Pancreas (tissue), 10 donors: ENCODE measurements at places on chromosomes 4 and X. TPM values are rescaled to one million over a fixed set of nuclear protein-coding genes. Genes with fewer than 3 reads are reported as not detected.

The F8A2 gene
- not detected for polyA plus RNA-seq

The CENPU gene
- 1.5 TPM for polyA plus RNA-seq

The AFP gene
- polyA plus RNA-seq: not detected

The RTL3 gene
- not detected for polyA plus RNA-seq

The AREG gene
- polyA plus RNA-seq: 0.82 TPM

The GATA1 gene
- polyA plus RNA-seq: 0.12 TPM

- no peak for DNase-seq
Observed at GRCh38 chr4:139639654-139640053, 26.0 kb upstream of the MGST2 start.

GRCh38 chr4:38677441-38677840 is 13.4 kb downstream of the KLF3 start:
- no peak for DNase-seq

GRCh38 chr4:87807402-87807801 is 8.0 kb downstream of the IBSP start:
- DNase-seq: no peak

- DNase-seq: no peak
Observed at GRCh38 chr4:101114936-101115372, 232.4 kb downstream of the PPP3CA start.

DNA sequence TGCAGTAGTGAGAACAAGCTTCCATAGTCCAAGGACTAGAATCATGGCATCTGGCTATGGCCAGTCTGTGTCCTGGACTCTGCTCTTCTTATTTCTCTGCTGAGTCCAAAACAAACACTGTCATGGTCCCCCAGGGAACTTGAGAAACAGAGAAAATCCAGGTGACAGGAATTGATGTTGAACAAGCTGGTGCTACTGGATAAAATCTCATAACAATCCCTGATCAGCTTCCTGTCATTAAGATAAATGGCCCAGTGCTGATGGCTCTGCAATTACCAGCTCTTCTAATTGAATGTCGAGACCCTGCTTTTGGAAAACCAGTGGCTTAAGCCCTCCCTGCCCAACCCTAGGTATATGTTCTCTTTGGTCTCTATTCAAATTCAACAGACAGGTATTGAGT is 58.8 kb upstream of the ARHGAP36 start:
- no peak for DNase-seq

- no peak for DNase-seq
Observed at GRCh38 chr4:169124661-169125060, 114.6 kb upstream of the CBR4 start.

GRCh38 chr4:144738649-144739048 is 92.7 kb downstream of the HHIP start:
- no peak for DNase-seq

DNA sequence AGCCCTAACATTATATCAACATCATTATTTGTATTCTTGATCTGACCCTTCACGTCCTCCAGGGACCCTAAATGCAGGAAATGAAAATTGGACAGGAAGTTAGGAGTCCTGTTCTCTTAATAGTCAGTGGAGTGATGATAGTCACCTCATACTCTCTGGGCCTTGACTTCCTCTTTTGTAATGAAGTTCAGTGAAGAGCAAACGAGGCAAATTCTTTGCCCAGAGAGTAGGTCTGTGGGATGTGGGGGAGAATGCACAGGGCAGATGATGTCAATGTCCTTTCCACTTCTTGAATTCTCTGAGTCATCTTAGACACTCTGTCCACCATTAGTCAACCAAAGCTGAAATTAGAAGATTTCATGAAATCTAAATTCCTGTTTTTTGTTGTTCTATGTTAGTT is 17.1 kb upstream of the GPRIN3 start:
- no peak for DNase-seq

GRCh38 chr4:168723569-168723968 is 226.7 kb downstream of the PALLD start:
- DNase-seq: no peak

- no peak for DNase-seq
Observed at GRCh38 chr4:88963817-88964216, 93.2 kb downstream of the FAM13A start.

- peak; percentile 80 for DNase-seq
Observed at GRCh38 chr4:6327220-6327917, 57.7 kb downstream of the WFS1 start.

DNA sequence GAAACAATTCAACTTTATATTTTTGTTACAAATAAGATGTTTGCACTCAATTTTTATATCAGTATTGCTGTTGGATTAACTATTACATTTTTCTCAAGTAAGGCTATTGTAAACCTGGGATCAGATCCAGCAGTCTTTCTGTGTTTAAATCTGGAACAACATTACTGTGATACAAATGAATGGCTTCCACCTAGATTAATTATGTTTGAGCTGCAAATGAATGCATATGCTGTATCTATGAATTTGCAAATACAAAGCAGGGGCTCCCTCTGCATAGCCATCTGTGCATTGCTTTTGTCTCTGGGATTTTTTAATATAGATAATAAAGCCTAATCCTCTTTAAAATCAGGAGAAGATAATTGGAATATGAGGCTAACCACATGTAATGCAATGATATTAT is 69.8 kb upstream of the NEIL3 start:
- DNase-seq: no peak

- no peak for DNase-seq
Observed at GRCh38 chr4:73139991-73140390, 70.5 kb upstream of the COX18 start.

DNA sequence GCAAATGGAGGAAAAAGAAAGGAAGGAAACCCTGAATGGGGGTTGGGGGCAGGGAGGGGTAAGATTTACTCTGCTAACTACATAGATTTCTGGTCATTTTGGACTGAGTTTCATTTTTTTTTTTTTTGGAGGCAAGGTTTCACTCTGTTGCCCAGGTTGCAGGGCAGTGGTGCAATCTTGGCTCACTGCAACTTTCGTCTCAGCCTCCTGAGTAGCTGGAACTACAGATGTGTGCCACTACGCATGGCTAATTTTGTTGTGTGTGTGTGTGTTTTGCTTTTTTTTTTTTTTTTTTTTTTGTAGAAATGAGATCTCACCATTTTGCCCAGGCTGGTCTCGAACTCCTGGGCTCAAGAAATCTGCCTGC is 223.5 kb downstream of the APBB2 start:
- DNase-seq: no peak

DNA sequence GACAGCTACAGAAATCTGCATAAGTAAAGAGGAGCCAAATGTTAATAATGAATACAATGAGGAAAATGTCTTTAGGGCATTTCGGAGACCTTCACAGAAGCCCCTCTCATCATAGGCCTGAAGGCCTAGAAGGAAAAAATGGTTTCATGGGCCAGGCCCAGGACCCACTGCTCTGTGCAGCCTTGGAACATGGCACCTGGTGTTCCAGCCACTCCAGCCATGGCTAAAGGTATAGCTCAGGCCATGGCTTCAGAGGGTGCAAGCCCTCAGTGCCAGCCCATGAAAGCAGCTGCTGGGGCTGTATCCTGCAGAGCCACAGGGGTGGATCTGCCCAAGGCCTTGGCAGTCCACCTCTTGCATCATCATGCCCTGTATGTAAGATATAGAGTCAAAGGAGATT is 261.1 kb downstream of the SNCA start:
- no peak for DNase-seq

GRCh38 chrX:16633754-16634153 is 16.2 kb upstream of the S100G start:
- no peak for DNase-seq

DNA sequence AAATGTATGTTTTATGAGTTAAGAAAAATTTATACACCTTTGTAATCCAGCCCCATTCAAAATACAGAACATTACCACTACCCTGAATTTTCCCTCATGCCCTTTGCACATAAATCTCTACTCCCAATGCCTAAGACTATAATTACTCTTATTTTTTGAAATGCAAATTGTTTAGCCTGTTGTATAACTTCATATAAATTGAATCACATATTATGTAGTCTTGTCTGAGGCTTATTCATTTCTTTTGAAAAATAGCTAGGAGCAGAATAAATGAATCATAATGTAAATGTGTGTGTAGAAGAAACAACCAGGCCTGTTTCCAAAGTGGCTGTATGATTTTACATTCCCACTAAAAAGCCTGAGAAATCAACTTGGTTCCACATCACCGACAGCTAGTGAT is 319.8 kb downstream of the DCAF12L2 start:
- DNase-seq: no peak

DNA sequence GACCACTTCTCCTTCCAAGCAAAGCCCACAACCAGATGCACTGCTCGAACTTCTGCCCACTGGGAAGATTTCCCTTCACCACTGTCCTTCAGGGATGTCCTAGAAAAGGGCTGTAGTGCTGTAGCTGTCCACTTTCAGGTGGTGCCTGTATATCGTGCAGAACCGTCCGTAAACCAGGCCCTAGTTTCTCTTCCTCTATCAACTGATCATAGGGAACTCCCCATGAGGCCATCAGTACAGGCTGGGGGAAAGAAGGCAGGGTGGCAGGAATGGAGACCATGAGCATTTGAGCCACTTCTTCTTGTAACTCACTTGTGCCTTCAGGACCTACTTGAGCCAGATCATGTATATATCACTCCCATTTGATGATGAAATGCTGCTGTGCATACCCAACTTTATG is 57.3 kb upstream of the FAM9B start:
- DNase-seq: no peak

GRCh38 chr4:142265536-142265935 is 580.6 kb downstream of the INPP4B start:
- DNase-seq: peak; percentile 51

GRCh38 chrX:40166582-40166981 is 68.8 kb upstream of the BCOR start:
- no peak for DNase-seq

- DNase-seq: no peak
Observed at GRCh38 chr4:76459291-76459723, 24.3 kb downstream of the SHROOM3 start.

GRCh38 chr4:136939781-136940180 is 592.5 kb downstream of the PCDH18 start:
- no peak for DNase-seq

- peak; percentile 53 for DNase-seq
Observed at GRCh38 chr4:1899149-1900086, 28.2 kb downstream of the NSD2 start.

- no peak for DNase-seq
Observed at GRCh38 chr4:122953924-122954323, 31.5 kb upstream of the NUDT6 start.

DNA sequence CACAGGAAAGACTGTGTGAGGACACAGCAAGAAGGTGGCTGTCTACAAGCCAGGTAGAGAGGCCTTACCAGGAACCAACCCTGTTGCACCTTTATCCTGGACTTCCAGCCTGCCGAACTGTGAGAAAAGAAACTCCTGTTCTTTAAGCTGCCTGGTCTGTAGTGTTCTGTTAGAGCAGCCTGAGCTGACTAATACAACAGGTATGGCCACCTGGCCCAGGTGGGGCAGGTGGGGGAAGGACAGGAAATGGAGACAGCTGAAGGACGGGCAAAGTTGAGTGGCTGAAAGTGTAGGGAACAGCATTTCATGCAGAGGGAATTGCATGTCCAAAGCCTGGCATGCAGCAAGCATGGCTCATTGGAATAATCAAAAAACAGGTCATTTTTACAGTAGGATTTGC is 35.1 kb downstream of the CYTL1 start:
- no peak for DNase-seq
